ENCODE measurements at places on chromosomes 16 and 17. TPM values are rescaled to one million over a fixed set of nuclear protein-coding genes. Genes with fewer than 3 reads are reported as not detected.

CES5A gene
- not detected for total RNA-seq

EVI2A gene
- total RNA-seq, result 31.3 TPM

DHX38 gene
- 211 TPM for total RNA-seq

C16orf89 gene
- total RNA-seq, result 171 TPM

SLFN14 gene
- total RNA-seq, result 0.09 TPM

DNA sequence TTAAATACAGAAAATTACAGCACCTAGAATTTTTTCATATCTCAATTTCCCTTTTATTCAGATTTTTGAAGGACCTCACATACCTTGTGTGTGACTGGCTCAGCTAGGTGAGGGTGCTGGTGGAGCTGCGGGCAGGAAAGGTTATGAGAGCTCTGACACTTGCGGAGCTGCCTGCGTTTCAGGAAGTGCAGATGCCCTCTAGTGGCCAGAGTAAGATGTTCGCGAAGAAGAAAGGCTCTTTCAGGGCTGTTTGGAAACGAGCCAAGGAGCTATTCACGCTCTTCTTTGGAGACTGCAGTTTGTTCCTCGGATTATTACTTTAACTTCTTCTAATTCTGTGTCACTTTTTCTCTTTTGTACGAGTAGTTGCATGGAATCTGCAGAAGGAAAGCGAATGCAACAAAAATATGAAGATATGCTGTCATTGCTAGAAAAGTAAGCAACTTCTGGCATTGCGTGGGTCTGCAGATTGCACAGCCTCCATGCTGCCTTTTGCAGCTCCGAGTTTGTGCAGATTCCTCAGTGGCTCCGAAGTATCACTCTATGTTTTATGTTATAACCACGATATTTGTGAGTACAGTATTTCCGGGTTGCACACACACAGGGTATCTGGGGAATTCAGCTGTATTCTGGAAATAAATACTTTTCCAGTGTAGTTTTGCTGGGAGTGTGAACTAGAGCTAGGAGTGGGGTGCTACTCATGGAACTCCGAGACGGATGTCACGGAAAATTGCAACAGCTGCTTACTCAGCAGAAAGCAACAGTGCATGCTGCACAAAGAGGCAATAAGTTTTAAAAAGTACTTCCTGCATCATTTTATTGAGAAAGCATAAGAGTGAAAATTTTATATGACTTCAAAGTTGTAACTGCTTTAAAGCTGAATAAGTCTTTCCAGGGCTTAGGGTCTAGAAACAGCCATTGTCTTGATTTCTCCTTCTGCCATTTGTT is 46.3 kb downstream of the DNAH9 start:
- no peaks in the 10 kb centered on the region for H3K36me3 ChIP-seq
- peak; percentile 67 for DNase-seq
- H3K4me1 ChIP-seq, result no peaks in the 10 kb centered on the region

DNA sequence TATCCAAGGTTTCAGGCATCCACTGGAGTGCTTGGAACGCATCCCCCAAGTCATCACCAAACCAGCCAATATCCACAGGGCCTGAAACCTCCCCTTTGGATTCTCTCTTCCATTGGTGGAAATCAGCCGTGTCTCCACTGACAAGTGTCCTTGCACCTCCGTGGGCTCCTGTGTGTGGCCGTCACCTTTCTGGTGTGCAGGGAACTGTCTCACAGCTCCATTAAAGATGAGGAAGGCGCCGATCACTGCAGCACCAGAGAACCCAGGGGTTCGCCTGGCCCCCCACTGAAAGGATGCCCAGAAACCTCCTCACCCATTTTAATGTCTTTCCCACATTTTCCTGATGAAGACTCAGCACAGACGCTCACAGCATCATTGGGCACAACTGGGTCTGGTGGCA is 17.8 kb upstream of the METRNL start:
- no peak overlapping the region for H3K27ac ChIP-seq
- H3K36me3 ChIP-seq, result no peaks in the 10 kb centered on the region

DNA sequence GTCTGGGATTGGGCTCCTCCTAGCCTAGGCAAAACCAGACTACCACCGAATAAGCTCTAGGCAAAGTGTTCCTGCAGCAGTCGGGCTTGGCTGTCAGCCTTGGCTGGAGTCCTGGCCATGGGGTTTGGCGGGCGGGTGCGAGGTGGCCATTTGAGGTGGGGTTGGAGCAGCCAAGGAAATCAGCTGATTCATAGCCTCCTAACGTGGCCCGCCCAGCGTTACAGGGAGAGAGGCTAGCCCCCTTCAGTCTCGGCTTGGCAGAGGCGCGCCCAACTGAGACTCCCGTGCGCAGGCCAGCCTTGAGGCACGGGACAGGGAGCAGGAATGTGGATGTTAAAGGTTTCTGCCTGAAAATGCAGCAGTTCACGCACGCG is 1.9 kb downstream of the PMP22 start:
- peaks cover 61% of the 10 kb centered on the region for H3K4me1 ChIP-seq
- H3K36me3 ChIP-seq, result peaks cover 5% of the 10 kb centered on the region
- peak overlapping the region; percentile 87 for H3K27ac ChIP-seq
- peak; percentile 83 for DNase-seq
- H3K4me3 ChIP-seq, result peak overlapping the region; percentile 71
- H3K27me3 ChIP-seq, result no peaks in the 10 kb centered on the region

GRCh38 chr17:19359856-19360255 is 2.7 kb downstream of the B9D1 start:
- no peak overlapping the region for H3K27ac ChIP-seq
- no peaks in the 10 kb centered on the region for H3K36me3 ChIP-seq
- DNase-seq, result no peak
- H3K4me3 ChIP-seq, result no peak overlapping the region

- H3K27ac ChIP-seq, result no peak overlapping the region
- H3K27me3 ChIP-seq, result no peaks in the 10 kb centered on the region
- H3K4me1 ChIP-seq, result no peaks in the 10 kb centered on the region
- no peaks in the 10 kb centered on the region for H3K36me3 ChIP-seq
- DNase-seq, result no peak
Observed at GRCh38 chr17:37820995-37821713, 76.3 kb upstream of the HNF1B start.

GRCh38 chr17:50168319-50168718 is 2.5 kb downstream of the SGCA start:
- H3K4me3 ChIP-seq, result no peak overlapping the region
- no peaks in the 10 kb centered on the region for H3K36me3 ChIP-seq
- H3K27ac ChIP-seq, result no peak overlapping the region
- no peak for DNase-seq
- peaks cover 3% of the 10 kb centered on the region for H3K4me1 ChIP-seq

DNA sequence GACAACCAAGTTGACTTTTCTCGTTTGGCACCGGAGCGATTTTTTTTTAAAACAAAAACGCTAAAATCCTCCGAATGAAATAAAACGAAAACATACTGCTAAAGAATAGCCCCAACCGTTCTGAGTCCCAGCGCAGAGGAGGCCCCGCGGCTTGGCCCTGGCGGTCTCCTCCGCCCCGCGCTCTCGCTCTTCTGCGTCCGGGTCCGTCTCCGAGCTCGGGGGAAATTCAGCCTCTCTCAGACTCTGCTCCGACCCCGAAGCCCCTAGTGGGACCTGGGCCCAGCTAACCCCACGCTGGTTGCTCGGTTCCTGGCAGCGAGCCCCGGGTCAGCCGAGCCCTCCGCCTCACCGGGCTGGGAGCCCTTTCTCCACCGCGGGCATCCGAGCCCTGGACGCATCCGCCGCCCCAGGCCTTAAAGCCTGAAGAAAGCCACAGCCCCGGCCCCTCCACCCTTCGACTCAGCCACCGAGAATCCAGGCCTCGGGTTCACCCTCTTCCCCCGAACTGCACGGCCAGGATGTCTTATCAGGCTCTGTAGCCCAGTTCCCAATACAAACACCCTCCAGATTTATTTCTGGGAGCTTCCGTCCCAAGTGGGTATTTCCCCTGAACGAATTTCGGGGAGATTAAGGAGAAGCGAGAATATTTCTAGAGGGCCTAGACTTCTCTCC is 1.2 kb downstream of the TBX2 start:
- H3K36me3 ChIP-seq, result peaks cover 28% of the 10 kb centered on the region
- peak overlapping the region; percentile 61 for H3K4me3 ChIP-seq
- H3K4me1 ChIP-seq, result peaks cover 55% of the 10 kb centered on the region
- H3K27me3 ChIP-seq, result peaks cover 83% of the 10 kb centered on the region
- H3K27ac ChIP-seq, result peak overlapping the region; percentile 90

- H3K4me1 ChIP-seq, result peaks cover 40% of the 10 kb centered on the region
- H3K27me3 ChIP-seq, result no peaks in the 10 kb centered on the region
- DNase-seq, result peak; percentile 68
- H3K4me3 ChIP-seq, result no peak overlapping the region
Observed at GRCh38 chr17:74815550-74816370, 39.6 kb upstream of the NAT9 start.

DNA sequence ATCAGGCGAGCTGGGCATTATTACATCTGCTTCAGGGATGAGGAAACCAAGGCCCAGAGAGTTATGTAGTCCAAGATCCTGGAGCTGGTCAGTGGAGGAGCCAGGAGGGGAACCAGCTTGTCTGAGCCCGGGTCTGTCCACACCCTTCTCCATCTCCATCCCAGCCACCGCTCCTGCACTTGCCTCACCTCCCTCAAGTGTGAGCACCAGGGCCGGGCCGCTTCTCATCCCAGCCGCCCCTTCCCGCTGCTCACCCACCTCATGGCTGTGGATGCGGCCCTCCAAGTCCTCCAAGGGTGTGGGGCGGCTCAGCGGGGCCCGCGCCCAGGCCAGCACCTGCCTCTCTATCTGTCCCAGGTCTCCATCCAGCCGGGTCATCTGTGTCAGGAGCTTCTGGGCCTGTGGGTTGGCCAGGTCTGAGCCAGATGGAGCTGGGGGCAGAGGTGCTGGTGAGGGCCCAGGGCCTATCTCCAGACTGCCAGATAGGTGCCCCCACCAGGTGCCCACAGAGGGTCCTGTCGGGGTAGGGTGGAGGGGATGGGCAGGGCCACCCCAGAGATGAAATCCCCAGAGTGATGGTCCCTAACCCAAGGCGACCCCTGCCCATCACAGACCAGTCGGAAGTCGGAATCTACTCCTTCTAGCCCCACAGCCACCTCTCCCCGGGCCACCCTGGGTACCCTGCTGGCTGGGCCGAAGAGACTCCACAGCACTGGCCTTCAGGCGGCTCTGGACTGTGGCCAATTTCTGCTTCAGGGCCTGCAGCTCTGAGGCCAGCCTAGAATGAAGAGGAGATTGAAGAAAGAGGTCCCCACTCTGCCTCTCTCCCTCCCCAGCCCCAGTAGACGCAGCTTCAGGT is 9.4 kb downstream of the EVPL start:
- no peaks in the 10 kb centered on the region for H3K36me3 ChIP-seq
- H3K4me3 ChIP-seq, result no peak overlapping the region
- DNase-seq, result no peak
- H3K27ac ChIP-seq, result no peak overlapping the region
- peaks cover 7% of the 10 kb centered on the region for H3K4me1 ChIP-seq

GRCh38 chr17:57915985-57916757 is 39.0 kb downstream of the CUEDC1 start:
- peaks cover 58% of the 10 kb centered on the region for H3K4me1 ChIP-seq
- no peak overlapping the region for H3K4me3 ChIP-seq
- H3K36me3 ChIP-seq, result no peaks in the 10 kb centered on the region
- no peaks in the 10 kb centered on the region for H3K27me3 ChIP-seq

- H3K4me1 ChIP-seq, result peaks cover 57% of the 10 kb centered on the region
- H3K27me3 ChIP-seq, result no peaks in the 10 kb centered on the region
- H3K27ac ChIP-seq, result peak overlapping the region; percentile 82
- no peaks in the 10 kb centered on the region for H3K36me3 ChIP-seq
- H3K4me3 ChIP-seq, result no peak overlapping the region
- peak; percentile 66 for DNase-seq
Observed at GRCh38 chr17:3983606-3984484, 19.6 kb upstream of the ATP2A3 start.

DNA sequence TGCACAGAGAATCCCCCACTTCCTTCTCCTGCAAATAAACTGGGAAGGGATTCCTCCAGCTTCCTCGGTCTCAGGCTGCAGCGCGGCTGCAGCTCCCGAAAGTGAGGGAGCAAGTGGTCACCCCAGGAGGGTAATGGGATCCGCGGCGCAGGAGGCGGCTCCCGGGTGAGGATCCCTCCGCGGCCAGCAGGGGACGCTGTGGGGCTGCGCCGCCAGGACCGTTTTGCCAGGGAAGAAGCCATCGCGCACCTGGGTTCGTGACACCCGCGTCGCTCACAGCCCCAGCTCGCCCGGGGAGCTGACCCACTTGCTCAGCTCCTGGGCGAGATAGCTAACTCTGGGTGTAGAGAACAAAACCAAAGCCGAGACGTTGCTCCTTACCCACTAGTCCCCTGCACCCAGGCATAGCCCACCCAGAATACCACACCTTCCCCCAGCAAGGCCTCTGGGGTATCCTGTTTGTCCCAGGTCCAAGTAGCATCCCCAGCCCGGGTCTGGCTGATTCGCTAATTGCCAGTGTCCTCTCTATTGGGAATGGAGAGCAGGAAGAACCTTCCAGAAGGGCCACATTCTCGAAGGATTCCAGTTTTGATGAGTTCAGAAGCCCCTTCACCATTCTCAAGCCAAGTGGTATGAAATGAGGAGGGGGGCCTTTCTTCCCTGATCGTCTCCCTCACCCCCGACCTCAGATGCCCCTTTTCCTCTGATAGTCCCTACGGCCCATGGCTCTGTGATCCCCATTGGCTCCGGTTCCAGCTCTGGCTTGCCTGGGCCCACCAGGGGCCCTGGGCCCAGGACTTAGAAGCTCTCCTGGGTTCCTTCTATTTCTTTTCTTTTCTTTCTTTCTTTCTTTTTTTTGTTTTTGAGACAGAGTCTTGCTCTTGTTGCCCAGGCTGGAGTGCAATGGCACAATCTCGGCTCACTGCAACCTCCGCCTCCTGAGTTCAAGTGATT is 14.1 kb downstream of the CYGB start:
- H3K4me3 ChIP-seq, result no peak overlapping the region
- H3K36me3 ChIP-seq, result no peaks in the 10 kb centered on the region
- H3K4me1 ChIP-seq, result peaks cover 35% of the 10 kb centered on the region
- peak; percentile 85 for DNase-seq
- no peaks in the 10 kb centered on the region for H3K27me3 ChIP-seq
- H3K27ac ChIP-seq, result no peak overlapping the region

GRCh38 chr16:61885343-61885742 is 150.9 kb downstream of the CDH8 start:
- no peak for DNase-seq
- no peaks in the 10 kb centered on the region for H3K4me1 ChIP-seq
- H3K27ac ChIP-seq, result no peak overlapping the region
- H3K27me3 ChIP-seq, result no peaks in the 10 kb centered on the region

Data from upper lobe of left lung (tissue), 6 donors.